ENCODE measurements at places on chromosomes 12 and 14. TPM values are rescaled to one million over a fixed set of nuclear protein-coding genes. Genes with fewer than 3 reads are reported as not detected.

Gene IL31
- total RNA-seq, result not detected

- DNase-seq, result no peak
These were observed 157.4 kb downstream of the KICS2 start for GRCh38 chr12:64064706-64065105.

GRCh38 chr12:90301561-90302133 is 593.0 kb upstream of the ATP2B1 start:
- no peak for DNase-seq

- DNase-seq, result no peak
These were observed 190.5 kb upstream of the GSC start for GRCh38 chr14:94960285-94961001.

DNA sequence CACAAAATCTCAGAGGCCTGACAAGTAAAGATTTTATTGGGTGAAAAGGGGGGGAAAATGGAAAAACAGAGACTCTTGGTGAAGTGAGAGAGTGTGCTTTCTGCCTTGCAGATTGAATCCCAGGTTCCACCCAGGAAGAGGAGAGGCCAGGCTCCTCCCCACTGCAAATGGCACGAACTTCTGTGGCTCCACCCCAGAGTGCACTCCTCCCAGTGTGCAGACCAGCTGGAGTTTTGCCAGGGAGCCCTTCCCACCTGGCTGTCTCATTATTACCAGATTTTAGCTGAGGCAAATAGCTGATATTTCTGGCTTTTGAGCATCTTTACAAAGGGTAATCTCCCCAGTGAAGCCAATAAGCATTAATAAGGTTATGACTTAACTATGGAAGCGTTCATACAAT is 51.9 kb downstream of the TESPA1 start:
- DNase-seq, result no peak

- DNase-seq, result no peak
These were observed 28.7 kb downstream of the EGLN3 start for GRCh38 chr14:33922125-33922524.

GRCh38 chr14:90354551-90355298 is 23.0 kb upstream of the NRDE2 start:
- DNase-seq, result no peak

All from upper lobe of right lung (tissue), 1 donor.